ENCODE measurements at places on chromosomes 3 and 15. TPM values are rescaled to one million over a fixed set of nuclear protein-coding genes. Genes with fewer than 3 reads are reported as not detected.

CAPN3 gene
- 15.4 TPM for total RNA-seq

THPO gene
- 1.2 TPM for total RNA-seq

CLDN11 gene
- total RNA-seq = 11.9 TPM

DNA sequence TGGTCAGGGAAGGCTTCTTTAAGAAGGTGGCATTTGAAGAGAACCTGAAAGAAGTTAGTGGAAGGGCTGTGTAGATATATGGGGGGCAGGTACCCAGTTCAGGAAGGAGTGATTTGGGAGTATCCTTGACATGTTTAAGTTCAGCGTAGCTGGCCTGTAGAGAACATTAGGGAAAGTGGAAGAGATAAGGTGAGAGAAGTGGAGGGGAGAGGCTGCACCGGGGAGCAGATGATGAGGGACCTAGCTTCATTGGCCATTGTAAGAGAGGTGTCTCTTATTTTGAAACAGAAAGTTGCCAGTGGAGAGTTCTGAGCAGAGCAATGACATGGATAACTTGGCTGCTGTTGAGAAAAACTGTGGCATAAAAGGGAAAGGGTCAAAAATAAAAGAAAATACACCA, 44.6 kb upstream of the MME start:
- DNase-seq = no peak

DNA sequence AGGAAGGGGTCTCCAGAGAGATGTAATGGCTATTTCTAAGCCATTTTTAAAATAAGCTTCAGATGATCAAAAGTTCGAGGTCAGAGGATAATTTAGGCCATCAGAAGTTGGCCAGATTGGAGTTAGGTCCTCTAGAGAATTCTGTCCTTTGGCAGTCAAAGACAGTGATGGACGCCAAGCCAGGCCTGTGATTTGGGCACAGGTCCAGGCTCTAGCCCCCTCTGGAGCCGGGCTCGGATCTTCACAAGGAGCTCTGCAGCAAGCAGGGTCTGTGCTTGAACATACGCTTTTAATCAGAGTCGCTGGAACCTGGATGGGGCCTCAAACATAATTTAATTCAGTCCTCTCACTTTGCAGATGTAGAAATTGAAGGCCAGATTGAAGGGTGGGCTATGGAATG, 151.4 kb upstream of the BCL6 start:
- no peak for DNase-seq

- peak; percentile 21 for DNase-seq
These were observed 20.7 kb downstream of the TATDN2 start for GRCh38 chr3:10268930-10269329.

GRCh38 chr3:136409549-136409948, 159.4 kb downstream of the PCCB start:
- no peak for DNase-seq

DNA sequence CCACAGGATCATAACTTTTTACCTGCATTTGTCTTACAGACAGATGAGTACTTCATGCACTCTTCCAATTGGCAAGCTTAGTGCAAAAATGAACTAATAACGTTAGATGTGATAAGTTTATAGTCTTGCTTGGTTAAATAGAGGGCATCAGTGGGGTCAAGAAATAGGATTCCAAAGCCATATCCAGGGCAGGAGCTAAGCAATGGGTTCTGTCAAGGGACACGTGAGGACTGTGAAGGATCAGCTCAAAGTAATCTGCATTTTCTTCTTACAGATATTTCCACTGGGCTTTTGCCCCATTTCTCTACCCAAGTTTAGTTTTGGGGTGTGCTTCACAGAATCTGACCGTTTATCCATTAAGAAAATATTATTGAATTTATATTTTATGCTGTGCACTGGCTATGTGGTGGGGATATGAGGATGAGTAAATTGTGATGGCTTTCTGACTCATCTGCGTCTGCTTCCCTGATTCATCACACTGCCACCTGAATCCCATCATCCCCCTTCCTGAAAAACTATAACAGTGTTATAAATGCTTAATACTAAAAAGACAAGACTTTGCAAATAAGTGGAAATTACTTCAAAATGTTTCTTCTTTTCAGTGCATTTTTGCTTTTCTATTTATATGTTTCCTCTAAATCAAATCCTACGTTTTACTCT, 17.5 kb downstream of the PPP2R3A start:
- no peak for DNase-seq

GRCh38 chr3:105868431-105868741, 426 bp downstream of the CBLB start:
- DNase-seq = peak; percentile 75

DNA sequence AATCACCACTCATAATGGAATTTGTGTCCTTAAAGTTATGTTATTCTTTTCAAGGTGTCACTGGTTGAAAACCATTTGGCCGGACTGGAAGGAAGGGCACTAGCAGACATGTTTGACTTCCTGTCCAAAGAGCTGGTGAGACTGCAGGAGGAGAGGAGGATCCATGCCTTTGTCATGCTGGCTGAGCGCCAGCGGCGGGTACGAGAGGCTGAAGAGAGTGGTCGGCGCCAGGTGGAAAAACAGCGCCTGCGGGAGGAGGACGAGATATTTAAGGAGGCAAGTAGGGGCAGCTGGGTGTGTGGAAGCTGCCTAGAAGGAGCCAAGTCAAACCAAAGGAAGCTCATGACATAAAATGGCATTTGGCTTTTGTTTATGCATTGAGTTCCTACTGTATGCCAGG, 38.0 kb upstream of the NR1I2 start:
- no peak for DNase-seq

DNA sequence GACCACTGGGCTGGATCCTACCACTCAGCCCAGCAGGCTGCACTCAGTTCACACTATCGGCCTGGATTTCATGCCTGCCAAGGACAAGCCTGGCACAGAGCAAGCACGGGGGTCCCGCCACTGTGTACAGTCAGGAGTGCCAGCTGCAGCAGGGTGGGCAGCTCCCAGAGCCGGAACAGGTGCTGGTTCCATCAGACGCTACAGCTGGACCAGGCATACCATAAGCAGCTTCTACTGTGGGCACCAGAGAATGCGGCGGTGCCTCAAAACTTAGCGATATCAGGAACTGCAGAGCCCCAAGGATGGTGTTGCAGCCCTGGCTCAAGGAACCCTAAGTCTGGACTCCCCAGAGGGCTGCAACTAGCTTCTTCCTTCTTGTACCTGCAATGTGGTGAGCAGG, 124.8 kb downstream of the BCHE start:
- no peak for DNase-seq
